Tongue (tissue), 3 donors: ENCODE measurements at places on chromosomes 6 and 20. TPM values are rescaled to one million over a fixed set of nuclear protein-coding genes. Genes with fewer than 3 reads are reported as not detected.

Gene MUC22
- 0.21 TPM for total RNA-seq

Gene ADGRB3
- 6.1 TPM for total RNA-seq

Gene HLA-DRB5
- total RNA-seq, result 0.31 TPM

Gene LY6G6C
- 1.1 TPM for total RNA-seq

Gene DNAH8
- total RNA-seq, result 3.0 TPM

Gene WFDC5
- total RNA-seq, result not detected

Gene FERMT1
- total RNA-seq, result 5.5 TPM

Gene PAX1
- 4.1 TPM for total RNA-seq

Gene SMLR1
- not detected for total RNA-seq

DNA sequence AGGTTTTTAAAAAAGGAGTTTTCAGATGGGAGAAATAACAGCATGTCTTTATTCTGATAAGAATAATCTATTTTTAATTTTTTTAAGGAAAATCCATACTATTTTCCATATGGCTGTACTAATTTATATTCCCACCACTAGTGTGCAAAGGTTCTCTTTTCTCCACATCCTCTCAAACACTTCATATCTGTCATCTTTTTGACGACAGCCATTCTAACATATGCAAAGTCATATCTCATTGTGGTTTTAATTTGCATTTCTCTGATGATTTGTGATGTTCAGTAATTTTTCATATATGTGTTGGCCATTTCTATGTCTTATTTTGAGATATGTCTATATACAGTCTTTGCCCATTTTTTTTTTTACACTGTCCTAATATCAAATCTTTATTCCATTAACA lies 280.6 kb upstream of the RUNX2 start:
- DNase-seq, result no peak

DNA sequence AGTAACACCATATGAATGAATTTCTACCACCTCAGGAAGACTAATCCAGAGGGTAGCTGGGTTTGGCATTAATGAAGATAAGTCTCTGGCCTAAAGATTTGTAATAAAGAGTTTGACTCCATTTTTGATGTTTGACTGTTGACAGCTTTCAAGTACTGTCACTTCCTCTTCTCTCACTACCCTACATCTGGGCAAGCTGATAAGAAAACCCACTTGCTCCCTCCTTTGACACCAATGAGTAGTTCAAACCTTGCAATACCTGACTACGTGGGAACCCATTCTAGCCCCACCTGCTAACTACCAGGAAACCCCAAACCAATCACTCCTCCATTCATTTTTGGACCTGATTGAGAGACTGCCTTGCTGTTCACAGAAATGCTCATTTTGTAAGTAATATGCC lies 621.5 kb downstream of the TENT5A start:
- no peak for DNase-seq

DNA sequence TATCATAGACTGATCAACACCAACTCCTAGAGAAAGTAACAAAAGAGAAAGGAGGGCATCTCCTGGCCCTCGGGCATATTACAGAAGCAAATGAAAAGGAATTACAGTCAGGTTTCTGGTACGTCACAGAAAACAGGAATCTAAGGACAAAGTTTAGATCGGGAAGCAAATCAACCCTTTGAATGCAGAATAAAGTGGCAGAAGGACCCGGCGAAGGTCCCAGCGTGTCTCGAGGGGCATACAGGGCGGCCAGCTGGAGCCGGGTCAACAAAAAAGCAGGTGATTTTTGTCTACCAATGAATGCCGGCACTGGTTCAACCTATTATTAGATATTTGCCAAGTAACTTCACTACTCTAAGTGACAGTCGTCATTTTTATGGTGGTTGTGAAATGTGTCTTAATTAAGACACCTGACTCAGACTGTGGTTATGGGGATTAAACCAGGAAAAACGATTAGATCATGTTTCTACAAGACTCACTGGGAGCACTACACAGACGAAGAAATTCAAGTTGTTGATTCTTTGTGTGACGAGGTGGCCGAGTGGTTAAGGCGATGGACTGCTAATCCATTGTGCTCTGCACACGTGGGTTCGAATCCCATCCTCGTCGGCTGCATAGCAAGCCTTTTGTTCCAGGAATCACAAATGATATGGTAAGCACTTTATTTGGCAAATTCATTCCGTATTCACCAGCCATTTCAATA lies 12.4 kb upstream of the ZSCAN9 start:
- DNase-seq, result peak; percentile 74

- peak; percentile 38 for DNase-seq
These were observed 3.7 kb upstream of the ZSCAN23 start for GRCh38 chr6:28446818-28447511.

DNA sequence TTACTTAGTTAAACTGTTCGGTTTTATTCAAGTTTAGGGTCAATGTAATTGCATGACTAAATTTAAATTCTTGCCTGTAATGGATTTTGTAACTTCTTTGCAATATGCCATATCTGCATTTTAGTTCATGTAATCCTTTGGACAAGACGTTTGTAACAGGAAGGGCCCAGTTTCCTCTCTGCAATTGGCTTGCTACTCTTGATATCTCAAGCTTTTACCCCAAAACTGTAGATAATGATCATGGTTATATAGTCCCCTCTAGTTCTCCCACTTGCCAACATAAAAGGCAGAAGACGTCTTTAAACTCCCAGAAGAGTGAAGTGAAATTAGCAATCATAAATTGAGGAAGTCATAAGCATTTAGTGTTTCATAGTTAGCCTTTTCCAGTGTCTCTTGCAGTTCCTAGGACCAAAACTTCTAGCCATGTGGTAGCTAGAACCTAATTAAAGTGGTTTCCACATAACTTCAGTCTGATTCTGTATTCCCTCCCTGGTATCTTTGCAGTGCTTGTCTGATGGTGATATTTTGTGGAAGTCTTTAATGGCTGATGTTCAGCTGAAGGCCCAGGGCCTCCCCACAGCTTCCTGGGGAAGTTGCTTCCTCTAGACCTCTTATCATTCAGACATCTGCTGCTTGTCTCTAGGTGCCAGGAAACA lies 117.8 kb upstream of the SUPT3H start:
- no peak for DNase-seq

- no peak for DNase-seq
These were observed 136.8 kb downstream of the BFSP1 start for GRCh38 chr20:17394411-17394810.

DNA sequence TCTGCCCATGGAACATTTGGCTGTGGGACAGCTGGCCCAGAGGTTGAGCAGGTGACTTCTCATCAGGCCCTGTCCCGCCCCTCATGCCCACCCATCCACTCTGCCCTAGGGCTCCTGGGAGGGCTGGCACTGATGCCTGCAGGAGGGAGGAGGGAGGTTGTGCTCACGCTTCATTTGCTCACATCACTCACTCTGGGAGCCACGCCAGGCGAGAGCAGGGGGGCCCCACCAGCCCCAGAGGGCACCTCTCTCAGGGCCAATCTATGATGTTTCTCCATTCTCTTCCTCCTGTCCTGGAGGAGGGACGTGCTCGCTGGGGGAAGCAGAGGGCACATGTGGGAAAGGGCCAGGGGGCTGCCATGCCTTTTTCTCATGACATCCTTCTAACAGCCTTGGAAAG lies 10.9 kb upstream of the GLP1R start:
- no peak for DNase-seq

- no peak for DNase-seq
These were observed 71.2 kb downstream of the SESN1 start for GRCh38 chr6:109023356-109023925.

GRCh38 chr6:165628955-165629354 lies 34.1 kb downstream of the PDE10A start:
- DNase-seq, result no peak

DNA sequence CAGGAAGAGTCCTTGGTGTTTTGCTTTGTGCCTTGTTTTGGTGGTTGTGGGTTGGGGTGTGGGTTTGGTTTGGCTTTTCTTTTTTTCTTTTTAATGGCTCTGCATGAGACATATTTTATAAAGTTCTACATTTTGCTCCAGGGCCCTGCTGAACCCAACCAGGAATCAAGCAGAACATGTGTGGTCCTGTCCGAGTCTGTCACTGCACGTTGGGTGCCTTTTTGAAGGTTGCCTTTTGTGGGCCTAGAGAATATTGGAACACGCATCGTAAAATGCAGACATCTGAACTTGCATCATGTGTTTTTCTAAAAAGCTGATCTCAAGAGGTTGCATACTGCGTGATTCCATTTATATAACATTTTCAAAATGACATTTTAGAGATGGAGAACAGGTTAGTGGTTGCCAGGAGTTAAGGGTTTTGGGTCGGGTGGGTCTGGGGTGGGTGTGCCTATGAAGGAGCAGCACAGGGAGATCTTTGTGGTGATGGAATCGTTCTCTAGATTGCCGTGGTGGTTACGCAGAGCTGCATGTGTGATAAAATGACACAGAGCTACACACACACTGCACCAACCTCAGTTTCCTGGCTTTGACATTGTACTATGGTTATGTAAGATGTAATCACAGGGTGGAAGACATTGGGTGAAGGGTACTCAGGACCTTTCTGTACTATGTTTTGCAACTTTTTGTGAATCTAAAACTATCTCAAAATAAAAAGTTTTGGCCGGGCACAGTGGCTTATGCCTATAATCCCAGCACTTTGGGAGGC lies 80.2 kb downstream of the EYA2 start:
- DNase-seq, result no peak
